SW480 (cell line): ENCODE measurements at places on chromosomes 16 and 17.
A peak's percentile ranks its signal among the peaks of the same experiment; 100 is the strongest.

DNA sequence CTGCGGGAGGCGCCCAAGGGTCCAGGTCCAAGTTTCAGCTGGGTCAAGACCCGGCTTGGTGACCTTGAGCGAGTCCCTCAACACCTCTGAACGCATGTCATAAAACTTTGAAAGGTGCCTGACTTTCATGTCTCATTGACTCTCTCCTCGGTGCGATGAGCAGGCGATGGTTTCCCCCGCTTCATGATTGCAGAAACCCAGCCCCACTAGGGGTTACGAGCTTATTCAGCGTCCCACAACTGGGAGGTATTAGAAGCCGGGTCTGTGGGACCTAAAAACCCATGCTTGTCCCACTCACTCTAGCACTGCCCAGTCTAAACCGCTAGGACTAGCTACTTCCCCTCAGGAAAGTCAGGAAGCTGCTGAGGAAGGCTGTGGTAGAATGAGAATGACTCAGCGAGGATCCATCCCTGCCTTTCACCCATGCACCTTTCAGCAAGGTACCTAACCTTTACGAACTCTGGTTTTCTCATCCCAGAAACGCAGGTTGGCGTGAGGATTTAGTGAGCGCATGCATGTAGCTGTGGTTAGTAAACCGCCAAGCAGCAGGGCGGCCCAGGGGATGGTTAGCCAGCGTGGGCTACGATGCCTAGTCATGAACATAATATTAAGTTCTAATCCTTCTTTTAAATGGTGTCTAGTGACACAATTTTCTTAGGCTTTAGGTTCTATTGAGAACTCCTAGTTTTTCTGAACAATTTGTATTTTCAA, 26.2 kb upstream of the RFFL start:
- peak; percentile 91 for DNase-seq

DNA sequence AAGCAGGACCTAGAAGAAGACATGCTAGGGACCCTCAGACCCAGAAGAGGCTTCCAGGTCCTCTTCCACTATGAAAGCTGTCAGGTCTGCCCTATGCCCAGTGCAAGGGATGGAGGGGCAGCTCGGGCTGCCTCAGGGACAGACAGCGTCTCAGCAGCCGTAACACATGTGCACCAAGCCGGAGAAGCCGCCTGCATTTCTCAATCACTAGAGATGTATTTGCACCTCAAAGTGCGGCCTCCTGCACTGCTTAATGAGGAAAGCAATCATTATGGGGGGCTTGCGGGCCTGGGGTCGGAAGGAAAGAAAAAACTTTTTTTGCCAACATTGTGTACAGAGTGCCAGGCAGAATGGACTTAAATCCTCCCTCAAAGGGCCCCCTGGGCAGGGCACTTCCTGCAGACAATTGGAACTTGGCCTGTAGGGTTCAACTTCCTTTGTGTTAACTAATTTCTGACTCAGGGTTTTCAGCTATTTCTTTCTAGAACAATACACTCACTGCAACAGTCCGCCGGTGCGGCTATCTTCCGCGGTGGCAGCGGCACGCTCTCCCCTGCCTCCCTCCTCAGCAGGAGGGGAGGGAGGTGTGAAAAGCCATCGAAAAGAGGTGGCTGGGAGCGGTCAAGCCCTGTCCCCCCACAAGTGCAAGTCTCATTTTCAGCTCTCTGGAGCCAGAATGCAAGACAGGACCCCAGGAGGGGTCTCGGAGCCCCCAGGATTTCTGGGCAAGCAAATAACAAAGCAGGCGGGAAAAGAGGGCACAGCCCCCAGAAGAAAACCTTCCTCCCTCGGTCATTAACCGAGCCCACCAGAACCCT, 101.2 kb downstream of the ZNF423 start:
- DNase-seq, result peak; percentile 2

- no peak for DNase-seq
Measured at GRCh38 chr16:66534376-66534799, 15.5 kb downstream of the TK2 start.

DNA sequence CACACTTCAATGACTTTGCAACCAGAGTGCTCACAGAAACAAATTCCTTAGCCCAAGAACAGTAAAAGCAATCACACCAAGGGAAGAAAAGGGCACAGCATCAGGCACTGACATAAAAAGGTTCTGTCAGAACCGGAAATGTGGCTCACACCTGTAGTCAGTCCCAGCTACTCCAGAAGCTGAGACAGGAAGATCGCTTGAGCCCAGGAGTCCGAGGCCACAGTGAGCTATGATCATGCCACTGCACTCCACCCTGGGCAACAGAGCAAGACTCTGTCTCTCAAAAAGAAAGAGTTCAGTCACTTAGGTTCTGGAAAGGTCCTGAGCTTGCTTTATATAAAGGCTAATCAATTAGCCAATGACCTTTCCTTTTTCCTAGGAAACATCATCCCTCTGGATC, 22.7 kb downstream of the YWHAE start:
- DNase-seq, result no peak

DNA sequence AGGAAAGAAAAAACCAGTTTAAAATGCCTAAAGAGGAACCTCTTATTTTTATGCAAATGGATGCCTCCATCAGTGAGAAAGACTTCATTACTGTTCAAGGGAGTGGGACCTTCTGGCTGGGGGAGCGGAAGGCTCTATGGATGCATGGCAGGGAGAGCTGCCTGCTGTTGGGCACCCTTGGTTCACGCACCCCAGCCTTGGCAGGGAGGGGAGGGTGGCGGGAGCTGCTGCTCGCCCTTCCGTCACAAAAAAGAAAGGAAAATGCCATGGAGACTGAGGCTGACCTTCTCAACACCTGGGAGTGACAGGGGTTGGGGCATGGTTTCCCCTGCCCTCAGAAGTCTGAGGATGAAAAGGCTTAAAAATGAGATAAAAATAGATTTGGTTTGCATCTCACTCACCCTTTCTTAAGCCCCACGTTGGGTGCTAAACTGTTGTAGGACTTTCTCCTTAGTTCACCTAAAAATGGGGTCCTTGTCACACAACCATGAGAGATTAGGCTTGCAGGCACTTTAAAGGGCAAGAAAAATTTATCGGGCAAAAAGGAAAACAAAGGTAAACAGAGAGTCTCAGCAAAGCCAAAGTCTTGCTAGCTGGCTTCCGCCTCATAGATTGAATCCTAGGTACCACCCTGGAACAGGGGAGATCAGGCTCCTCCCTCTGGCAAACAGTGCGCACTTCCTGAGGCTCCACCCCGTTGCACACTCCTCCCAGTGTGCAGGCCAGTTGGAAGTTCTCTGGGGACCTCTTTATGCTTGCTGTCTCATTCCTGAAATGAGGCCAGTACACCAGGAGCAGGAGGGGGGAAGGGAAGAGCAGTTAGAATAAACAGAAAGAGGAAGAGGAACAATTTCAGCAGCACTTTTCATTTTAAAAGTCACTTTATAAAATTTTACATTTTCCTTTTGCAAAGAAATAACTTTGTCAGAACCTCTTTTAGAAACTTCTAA, 31.6 kb downstream of the PHKB start:
- DNase-seq, result no peak

DNA sequence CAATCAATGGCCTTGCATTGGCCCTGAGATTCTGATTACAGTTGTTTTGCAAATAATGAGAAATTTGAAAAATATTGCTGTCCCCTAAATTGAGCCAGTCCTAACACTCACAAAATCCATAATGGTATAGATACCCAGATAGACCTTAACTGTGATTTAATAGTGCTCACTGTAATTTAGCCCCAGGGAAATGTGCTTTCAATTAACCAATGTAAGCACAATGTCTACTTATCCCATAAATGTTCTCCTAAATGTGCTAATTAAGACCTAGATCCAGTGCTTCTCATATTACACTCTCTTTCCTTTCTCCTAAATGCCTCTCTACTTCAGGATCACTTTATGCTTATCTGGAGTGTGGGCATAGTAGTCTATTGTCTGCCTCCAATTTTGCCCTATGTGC, 417.8 kb upstream of the CCL2 start:
- DNase-seq, result no peak

- DNase-seq, result no peak
Measured at GRCh38 chr16:1279945-1280589, 24.2 kb downstream of the TPSD1 start.

- no peak for DNase-seq
Measured at GRCh38 chr16:11561454-11561805, 25.3 kb downstream of the LITAF start.

GRCh38 chr16:772959-773358, 12.4 kb downstream of the MSLN start:
- DNase-seq, result no peak

- no peak for DNase-seq
Measured at GRCh38 chr17:78965491-78965924, 14.2 kb downstream of the LGALS3BP start.

- DNase-seq, result peak; percentile 50
Measured at GRCh38 chr17:12024327-12024726, 3.6 kb downstream of the MAP2K4 start.

DNA sequence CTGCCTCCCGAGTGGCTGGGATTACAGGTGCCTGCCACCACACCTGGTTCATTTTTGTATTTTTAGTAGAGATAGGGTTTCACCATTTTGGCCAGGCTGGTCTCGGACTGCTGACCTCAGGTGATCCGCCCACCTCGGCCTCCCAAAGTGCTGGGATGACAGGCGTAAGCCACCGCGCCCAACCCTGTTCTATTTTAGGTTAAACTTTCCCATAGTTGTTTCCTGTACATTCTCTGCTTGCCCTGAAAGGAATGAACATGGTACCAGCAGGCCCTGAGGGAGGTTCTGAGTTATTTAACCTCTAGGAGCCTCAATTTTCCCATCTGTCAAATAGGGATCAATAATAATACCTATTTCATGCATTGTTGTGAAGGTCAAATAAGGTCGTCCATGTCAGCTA, 11.0 kb upstream of the CDH5 start:
- DNase-seq, result no peak

DNA sequence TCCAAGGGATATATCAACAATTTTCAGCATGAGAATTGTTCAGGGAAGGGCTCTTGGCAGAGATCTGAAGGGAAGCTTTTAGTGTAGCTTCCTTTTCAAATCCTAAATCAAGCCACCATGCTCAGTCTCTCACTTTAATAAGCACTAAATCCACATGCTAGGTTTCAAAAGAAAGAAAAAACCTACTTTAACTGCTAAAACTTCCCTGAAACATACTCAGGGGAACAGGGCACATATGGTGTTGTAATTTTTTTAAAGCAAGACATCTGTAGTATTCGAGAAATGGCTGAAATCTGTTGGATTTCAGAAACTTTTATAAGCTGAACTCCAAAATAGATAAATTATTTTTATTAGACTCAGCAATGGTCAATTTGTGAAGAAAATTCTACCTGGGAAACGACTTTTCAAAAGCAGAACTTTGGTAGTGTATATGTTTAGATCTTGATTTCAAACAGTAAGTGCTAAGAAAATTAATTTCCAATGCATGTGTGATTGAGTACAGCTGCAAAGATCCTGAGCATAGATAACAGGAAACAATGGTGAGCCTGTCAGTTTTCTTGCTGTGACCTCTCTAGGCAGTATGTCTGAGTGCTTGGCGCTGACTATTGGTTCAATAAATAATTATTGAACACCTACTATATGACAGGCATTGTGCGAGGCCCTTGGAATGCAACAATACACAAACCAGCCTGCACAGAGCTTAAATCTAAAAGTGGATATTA, 804.5 kb upstream of the SOX9 start:
- DNase-seq, result no peak

DNA sequence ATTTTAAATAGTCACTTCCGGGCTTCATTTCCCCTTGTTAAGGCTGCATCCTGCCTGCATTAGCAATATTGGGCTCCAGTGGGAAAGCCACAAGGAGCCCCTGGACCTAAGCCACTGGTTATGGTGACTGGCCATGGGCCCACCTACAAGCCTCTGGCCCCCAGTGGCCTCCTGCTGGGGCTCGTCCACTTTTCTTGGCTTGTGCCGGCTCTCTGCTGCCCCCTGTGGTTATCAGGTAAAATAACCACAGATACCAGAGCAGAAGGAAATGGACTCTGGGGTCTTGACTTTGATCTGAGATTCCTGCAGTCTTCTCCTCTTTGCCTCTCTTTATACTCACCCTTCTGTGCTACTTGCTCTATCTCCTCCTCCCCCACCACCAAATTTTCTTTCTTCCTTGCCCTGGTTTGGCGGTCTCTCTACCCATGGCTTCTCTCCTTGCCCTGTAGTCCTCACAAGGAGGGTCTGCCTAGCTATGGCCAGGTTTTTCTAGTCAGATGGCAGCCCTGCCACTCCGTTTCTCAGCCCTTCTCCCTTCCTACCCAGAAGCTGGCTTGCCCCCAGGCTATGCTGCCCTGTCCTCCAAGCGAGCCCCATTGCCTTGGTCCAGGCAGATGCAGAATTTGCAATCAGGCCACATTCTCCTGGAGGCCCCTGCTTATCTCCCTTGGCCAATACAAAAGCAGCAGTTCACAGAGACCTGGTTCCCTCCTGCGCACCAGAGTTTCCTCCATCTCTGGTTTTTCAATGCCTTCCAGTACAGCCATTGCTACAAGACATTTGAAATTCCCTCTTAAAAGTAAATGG, 82.9 kb upstream of the RCVRN start:
- peak; percentile 36 for DNase-seq

GRCh38 chr17:12545877-12546513, 119.7 kb upstream of the MYOCD start:
- DNase-seq, result peak; percentile 47

DNA sequence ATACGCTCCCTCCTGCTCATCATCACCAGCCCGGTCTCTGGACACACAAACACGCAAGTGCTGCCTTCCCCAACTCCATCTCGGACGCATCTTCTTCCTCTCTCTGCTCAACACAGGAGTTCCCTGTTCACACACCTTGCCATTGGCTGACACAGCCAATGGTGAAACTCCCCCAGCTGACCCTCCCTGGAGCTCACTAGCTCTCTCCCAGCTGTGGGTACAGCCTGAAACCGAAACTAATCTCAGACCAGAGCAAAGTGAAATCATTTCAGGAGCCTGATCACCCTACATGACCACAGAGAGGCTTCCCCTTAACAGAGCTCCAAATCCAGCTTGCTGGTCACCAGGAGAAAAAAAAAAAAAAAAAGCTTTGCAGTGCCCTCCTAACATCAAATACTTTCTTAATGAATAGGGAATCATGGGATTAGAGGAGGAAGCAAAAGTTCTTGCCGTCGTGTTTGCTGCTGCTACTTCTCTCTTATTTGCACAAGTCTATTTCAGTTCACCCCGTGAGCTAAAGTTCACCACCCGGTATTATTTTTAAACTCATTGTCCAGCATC, 8.3 kb downstream of the CUEDC1 start:
- DNase-seq, result peak; percentile 91

- peak; percentile 96 for DNase-seq
Measured at GRCh38 chr17:39769974-39770587, 32.3 kb downstream of the GRB7 start.

DNA sequence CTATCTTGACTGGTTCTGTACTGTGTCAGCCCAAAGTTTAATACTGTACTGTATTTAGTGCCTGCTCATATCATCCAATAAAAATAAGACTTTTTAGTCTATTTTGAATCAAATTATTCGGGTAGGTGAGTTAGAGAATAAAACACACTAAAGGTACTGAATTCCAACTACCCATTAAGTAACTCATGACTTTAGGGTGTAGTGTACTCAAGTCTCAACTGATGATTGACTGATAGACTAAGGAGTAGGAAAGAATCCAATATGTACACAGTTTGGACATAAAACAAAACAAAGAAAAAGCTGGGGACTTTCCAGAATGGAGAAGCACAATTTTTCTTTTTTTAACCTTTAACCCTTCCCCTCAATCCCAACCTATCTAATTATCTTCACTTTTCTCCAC, 4.1 kb downstream of the EZH1 start:
- no peak for DNase-seq

- no peak for DNase-seq
Measured at GRCh38 chr17:46038414-46038813, 39.4 kb downstream of the STH start.

GRCh38 chr16:48479955-48480354, 94.7 kb upstream of the SIAH1 start:
- DNase-seq, result no peak
